ENCODE measurements at places on chromosomes 7 and 10.

DNA sequence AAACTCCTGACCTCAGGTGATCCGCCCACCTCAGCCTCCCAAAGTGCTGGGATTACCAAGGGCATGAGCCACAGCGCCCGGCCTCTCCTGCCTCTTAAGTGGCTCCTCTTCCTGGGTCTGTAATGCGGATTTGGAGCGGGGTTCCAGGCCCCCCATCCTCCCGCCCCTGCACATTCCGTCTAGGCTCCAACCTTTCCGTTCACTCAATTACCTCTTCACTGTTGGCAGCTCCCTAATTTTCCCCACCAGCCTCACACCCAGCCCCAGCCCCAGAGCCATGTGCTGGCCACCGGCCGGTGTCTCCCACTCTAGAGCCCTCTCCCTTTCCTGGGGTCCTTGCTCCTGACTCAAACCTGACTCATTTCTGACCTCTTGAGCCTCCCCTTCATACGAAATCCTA is 16.6 kb downstream of the ASB13 start:
- no peak for DNase-seq

DNA sequence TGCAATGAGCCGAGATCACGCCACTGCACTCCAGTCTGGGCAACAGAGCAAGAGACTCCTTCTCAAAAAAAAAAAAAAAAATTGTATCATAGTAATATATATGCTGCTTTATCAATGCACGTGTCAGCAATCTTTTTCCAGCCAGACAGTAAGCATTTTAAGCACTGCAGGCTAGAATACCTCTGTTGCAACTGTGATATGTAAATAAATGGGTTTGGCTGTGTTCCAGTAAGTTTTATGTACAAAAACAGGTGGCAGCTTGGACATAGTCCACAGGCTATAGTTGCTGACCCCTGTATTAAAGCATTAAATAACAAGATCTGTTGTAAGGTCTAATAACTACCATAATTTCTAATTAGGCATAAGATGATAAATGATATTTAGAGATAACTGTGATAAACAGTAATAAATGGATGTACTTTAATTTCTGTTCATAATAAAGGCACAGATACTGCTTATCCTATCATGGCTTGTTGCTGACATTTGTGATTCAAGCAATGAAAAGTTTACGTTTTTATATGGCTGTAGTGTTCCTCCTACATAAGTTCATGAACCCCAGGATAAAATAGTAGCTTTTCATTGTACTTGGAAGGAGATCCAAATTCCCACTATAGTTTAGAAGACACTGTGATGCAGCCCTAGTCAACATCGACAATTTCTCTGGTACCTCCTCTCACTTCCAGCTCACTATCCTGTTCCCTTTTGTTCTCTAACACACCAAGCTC is 161.4 kb downstream of the ELMO1 start:
- DNase-seq = peak; percentile 30

DNA sequence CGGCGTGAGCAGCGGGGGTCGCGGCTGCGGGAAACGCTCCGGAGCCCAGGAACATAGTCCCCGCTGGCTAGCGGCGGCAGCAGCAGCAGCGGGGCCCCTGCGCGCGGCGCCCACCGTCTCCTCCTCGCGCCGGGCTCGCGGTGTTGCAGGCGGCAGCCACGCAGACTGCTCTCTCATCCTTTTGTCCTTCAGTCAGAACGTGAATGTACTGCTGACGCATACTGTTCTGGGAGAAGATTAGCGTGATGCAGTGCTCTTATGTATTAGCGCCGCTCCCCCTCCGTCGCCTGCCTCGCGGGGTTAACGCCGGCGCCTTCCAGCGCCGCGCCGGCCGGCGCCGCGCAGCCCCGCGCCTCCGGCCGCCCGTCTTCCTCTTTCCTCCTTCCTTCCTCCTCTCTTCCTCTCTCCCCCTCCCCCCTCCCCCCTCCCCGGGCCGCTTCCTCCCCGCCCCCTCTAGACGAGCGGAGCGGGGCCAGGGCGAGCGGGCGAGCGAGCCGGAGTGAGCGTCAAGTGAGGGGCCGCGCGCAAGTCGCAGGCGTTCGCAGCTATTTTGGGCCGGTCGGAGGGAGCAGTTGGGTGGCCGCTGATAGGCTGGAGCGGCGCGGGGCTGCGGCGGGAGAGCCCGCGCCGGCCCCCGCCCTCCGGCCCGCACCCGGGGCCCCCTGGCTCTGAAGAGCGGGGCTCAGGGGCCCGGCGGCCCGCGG is 816 bp upstream of the LRRC4 start:
- peak; percentile 37 for DNase-seq

DNA sequence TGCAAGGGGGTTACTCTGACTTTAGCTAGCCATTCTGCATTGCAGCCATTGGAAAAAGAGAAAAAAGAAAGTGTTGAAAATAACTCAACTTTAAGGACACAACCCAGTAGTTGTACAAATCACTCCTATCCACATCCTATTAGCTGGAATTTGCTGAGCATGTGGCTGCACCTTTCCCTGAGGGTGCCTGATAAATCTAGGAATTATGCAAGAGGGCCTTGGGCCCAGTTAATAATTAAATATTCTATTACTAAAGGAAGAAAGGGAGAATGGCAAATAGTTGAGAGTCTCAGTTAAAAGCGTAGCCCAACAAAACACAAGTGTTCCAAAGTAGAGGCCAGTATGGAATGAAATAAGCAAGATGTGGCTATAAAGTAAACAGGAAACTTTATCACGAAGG is 200.9 kb upstream of the CNTNAP2 start:
- DNase-seq = no peak

DNA sequence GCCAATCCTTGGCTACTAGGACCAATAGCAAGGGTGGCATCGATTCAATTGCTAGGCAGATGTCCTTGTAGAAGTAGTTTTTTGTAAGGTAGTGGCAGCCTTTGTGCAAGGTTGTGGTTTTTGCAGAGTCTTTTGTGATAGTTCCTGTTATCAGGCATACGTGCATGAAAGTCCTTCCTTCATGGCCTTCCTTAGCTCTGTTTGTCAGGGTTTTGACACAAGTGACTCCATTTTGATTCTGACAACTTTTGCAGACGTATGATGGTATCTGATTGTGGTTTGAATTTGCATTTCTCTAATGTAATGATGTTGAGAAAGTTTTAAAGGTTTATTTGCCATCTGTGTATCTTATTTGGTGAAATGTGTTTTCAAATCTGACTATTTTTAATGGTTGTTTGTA is 71.8 kb upstream of the SYPL1 start:
- DNase-seq = no peak

DNA sequence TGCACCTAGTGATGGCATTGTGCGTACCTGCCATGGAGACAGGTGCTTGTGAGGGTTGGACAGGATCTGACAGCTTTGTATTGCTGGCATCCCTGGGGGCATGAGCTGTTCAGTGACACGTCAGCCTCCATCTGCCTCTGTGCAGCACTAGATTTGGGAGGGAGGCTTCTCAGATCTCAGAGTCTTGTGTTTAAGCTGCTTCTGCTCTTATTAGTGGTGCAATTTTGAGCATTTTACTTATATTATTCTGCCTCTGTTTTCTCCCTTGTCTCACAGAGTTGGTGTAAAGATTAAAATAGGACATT is 5.1 kb downstream of the ARHGAP22 start:
- no peak for DNase-seq

- DNase-seq = no peak
Observed at GRCh38 chr10:62619413-62619738, 185.1 kb upstream of the ADO start.

- DNase-seq = no peak
Observed at GRCh38 chr10:101644002-101644401, 51.0 kb downstream of the FBXW4 start.

DNA sequence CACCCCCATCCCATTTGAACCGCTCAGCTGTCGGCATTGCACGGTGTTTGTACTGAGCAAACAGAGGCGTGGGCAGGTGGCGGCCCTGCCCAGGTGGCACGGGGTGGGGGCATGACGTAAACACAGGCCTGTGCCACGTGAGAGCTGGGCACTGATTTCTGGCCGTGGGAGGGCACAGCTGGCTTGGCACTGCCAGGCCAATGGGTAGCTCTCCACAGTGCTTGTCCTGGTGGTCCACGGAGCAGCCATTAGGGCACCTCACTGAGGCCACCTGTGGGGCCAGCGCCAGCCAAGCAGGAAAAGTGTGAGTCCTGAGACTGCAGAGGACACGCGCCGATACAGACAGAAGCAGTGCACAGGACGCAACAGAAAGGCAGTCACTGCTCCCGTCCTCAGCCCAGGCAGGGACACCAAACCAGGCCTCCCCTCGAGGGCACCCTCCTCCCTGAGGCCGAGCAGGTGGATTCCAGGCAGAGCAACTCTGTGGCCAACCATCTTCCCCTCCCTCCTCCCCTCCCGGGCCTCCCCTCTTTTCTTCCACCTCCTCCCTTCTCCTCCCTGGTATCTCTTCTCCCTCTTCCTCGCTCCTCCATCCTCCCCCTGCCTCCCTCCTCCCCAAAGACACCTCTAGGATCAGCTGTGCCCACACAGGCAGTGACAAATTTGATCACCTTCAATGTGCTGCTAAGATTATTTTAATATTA is 258.7 kb downstream of the ELFN1 start:
- DNase-seq = peak; percentile 89

DNA sequence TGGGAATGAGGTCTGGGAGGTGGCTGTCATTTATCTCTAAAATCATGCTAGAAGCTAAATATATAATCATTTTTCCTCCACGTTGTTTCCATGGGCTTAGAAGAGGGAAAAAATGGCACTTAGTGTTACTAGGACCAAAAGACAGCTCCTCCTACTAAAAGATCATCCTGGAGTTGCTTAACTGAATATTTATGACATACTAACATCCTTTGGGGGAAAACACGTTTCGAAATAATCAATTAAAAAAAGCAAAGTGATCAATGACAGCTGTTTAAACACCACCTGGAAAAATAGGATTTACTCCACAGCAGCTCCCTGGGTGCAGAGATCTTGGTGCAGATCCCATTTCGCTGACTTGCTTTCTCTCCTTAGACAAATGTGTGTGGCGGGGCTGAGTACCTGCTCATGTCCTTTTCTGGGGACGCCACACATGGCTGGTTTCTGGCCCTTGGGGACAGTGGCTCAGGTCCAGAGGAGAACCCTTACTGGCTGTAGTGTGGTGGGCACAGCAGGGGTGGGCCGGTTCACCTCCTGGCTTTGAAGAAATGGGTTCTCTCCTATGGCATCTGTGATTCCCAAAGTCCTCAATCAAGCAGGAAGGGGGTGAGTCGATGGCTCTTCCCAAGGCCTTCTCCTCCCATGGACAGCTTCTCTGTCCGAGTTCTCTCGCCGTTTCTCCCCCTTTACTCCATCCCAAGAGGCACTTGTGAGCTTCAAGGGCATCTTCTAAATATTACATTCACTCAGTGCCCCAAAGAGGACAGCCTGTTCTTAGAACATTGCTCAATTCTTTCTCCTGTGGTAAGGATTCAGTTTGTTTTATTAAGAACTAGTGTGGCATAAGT is 156.4 kb upstream of the KLF14 start:
- no peak for DNase-seq
